ENCODE measurements at places on chromosomes 3 and 15. TPM values are rescaled to one million over a fixed set of nuclear protein-coding genes. Genes with fewer than 3 reads are reported as not detected.

DNA sequence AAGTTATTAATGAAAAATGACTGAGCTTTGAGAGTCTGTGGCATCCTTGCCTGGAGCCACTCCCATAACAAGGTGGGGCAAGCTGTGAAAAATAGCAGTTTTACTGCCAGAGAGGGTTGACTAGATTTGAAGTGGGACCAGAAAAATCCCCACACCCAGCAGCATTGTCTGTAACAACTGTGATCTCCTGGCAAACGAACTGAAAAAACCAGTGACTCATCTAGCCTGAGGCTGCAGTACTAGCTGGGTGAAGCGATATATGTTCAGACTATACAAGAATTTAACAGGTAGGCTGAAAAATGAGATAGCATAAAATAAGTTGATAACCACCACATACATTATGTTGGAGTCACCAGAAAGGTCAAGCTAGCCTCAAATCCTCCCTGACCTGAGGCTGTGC is 64.0 kb downstream of the DPH6 start:
- H3K4me3 ChIP-seq, result no peak overlapping the region
- peak; percentile 84 for DNase-seq
- H3K36me3 ChIP-seq, result no peaks in the 10 kb centered on the region
- no peaks in the 10 kb centered on the region for H3K4me1 ChIP-seq
- no peak overlapping the region for H3K27ac ChIP-seq

DNA sequence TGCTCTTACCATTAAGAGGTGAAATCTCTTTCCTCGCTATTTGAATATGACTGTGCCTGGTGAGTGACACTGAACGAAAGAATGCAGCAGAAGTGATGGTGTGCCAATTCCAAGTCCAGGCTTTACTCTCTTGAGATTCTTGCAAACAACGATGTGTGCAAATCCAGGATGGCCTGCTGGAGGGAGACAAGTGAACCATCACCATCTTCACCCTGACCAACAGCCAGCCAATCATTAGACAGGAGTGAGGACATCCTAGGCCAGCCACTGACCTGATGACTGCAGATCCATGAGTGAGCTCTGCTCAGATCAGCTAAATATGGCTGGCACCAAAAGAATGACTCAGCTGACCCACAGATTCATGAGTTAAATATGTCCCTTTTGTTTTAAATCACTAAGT is 878.0 kb downstream of the PDCD6IP start:
- no peaks in the 10 kb centered on the region for H3K27me3 ChIP-seq
- H3K27ac ChIP-seq, result no peak overlapping the region
- no peak for DNase-seq
- H3K4me1 ChIP-seq, result no peaks in the 10 kb centered on the region
- no peaks in the 10 kb centered on the region for H3K36me3 ChIP-seq
- no peak overlapping the region for H3K4me3 ChIP-seq

DNA sequence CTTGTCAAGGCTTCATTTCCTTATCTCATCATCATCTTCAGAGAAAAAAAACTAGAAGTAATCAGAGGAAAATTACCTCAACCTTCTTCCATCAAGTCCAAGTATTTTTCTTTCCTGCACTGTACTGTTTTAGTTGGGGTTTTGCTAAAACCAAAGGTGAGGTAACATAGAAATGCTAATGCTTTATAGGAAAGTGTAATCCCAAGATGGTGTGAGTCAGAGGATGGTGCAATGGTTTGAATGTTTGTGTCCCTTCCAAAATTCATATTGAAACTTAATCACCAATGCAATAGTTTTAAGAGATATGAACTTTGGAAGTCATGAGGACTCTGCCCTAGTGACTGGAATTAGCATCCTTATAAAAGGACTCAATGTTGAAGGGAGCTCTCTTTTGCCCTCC is 79.5 kb downstream of the KBTBD8 start:
- H3K27me3 ChIP-seq, result no peaks in the 10 kb centered on the region
- H3K27ac ChIP-seq, result no peak overlapping the region
- H3K4me3 ChIP-seq, result no peak overlapping the region
- H3K36me3 ChIP-seq, result no peaks in the 10 kb centered on the region

DNA sequence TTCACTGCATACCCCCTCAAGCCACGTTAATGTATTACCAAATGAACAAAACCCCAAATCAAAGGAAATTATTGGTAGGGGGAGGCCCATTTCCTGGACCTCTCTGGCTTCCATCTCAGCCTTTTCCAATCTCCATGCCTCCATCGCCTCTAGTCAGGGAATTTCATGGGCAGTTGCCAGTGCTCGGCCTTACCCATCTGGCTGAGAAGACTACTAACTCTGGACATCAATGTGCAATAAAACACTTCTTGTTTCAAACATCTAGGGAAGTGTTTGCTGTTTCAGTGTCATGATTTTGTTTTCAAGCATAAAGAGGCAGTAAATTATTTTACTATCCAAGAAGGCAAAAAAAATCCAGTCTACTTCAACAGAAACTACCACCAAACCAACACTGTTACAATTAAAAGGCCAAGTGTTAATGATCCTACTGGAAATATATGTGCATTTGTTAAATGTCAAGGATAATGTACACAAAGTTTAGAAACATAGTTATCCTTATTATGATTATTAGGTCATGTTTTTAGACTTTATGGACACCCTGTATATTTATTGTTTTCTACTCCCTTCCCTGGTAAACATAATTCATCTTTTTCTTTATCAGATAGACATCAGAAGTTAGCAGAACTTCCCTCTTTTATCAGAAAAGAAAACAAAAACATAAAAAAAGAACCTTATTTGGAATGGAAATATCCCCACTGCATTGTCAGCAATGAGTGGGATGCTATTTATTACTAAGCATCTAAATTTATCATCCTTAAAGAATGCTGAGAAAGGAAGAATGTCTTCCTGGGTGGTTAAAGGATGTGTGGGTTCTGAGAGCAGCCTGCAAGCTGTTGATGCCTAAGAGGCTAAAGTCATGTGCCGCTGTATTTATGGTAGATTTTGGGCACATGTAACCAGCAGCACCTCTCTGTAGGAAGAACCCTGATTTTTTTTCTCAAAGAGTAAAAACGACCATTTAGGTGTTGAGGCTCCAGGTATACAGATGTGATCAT is 15.2 kb downstream of the LDHAL6B start:
- no peaks in the 10 kb centered on the region for H3K27me3 ChIP-seq
- peaks cover 9% of the 10 kb centered on the region for H3K4me1 ChIP-seq
- peaks cover 7% of the 10 kb centered on the region for H3K36me3 ChIP-seq

DNA sequence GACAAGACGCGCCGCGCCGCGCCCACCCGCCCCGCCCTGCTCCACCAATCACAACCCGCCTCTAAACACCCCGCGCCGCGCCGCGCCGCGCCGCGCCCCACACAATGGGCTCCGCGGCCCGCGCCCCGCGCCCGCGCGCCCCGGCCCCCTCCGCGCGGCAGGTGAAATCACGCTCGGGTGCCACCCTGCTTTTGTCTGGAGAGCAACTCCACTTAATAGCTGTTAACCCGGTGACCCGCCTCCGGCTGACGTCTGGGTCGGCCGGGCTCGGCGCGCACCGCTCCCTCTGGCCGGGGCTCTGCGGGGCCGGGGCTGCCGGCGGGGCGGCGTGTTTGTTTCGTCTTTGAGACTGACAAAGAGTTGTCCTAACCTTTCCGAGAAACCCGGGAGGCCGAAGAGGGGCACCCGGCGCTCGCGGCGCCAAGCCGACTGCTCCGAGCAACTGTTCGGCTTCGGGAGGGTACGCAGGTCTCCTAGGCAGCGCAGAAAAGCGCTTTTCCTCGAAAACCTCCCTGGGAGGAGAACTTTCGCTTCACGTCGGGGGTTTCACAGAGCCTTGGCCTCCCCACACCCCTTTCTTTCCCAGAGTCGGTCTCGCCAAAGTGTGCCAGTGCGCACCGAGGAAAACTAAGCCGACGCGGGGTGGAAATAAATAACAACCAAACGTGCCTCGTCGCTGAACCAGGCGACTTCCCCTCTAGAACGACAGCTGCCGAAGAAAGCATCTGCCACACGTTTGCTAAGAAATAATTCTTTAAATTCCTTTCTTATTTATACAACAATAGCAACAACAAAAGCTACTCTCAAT is 518.4 kb downstream of the FOXP1 start:
- peak; percentile 47 for DNase-seq
- no peaks in the 10 kb centered on the region for H3K27me3 ChIP-seq
- peak overlapping the region; percentile 97 for H3K27ac ChIP-seq
- no peaks in the 10 kb centered on the region for H3K36me3 ChIP-seq

DNA sequence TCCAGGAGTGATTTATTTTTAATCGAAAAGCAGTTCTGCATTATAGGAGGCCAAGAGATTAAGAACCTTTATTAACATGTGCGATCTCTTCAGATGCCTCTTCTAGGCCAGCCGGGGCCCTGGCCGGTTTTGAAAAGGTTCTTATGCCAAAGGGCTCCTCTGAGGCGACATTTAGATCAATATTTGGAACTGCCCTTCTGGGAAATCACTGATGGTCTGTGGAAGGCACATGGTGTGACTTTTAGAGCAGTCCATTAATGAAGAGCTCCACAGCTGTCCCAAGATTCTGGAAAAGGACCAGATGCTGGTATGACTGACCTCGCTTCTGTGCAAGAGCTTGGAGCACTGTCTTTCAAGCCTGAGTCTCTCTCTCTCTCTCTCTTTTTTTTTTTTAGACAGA is 19.7 kb downstream of the MGLL start:
- H3K27me3 ChIP-seq, result no peaks in the 10 kb centered on the region
- H3K4me3 ChIP-seq, result no peak overlapping the region
- peak overlapping the region; percentile 70 for H3K27ac ChIP-seq
- H3K4me1 ChIP-seq, result peaks cover 41% of the 10 kb centered on the region

DNA sequence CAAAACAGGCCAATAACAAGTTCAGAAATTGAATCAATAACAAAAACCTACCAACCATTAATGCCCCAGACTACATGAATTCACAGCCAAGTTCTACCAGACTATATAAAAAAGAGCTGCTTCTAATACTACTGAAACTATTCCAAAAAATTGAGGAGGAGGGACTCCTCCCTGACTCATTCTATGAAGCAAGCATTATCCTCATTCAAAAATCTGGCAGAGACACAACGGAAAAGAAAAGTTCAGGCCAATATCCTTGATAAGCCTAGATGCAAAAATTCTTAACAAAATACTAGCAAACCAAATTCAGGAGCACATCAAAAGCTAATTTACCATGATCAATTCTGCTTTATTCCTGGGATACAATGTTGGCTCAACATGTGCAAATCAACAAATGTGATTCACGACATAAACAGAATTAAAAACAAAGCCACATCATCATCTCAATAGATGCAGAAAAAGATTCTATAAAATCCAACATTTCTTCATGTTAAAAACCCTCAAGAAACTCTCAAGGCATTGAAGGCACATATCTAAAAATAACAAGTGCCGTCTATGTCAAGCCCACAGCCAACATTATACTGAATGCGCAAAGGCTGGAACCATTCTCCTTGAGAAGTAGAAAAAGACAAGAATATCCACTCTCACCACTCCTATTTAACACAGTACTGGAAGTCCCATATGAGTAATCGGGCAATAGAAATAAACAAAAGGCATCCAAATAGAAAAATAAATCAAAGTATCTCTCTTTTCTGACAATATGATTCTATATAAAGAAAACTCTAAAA is 573.6 kb upstream of the GRM7 start:
- DNase-seq, result peak; percentile 1
- H3K4me3 ChIP-seq, result no peak overlapping the region
- no peaks in the 10 kb centered on the region for H3K4me1 ChIP-seq

DNA sequence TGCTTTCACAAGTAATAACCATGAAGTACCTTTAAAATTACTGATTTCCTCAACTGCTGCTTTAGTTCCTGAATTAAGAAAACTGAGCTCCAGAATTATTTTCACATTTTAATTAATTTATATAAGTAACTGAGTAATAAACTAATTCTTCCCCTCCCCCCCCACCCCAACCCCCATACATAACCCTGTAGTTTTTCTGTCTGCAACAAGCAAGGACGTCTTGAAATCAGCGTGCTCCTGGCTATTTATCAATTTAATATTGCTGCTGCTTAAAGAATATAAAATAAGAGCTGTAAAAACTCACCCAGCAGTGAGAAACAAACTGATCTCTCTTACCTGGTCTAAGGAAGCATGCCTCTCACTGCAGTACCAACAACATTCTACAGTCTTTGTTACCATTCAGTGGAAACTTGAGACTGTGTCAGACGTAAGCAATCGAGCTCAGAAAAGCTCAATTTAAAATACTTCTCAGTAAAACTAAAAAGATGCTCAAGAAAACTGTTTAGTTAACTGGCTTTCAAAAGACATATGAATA is 121.0 kb downstream of the TFDP2 start:
- no peak overlapping the region for H3K27ac ChIP-seq
- no peaks in the 10 kb centered on the region for H3K27me3 ChIP-seq
- no peaks in the 10 kb centered on the region for H3K36me3 ChIP-seq
- peak overlapping the region; percentile 55 for H3K4me3 ChIP-seq

DNA sequence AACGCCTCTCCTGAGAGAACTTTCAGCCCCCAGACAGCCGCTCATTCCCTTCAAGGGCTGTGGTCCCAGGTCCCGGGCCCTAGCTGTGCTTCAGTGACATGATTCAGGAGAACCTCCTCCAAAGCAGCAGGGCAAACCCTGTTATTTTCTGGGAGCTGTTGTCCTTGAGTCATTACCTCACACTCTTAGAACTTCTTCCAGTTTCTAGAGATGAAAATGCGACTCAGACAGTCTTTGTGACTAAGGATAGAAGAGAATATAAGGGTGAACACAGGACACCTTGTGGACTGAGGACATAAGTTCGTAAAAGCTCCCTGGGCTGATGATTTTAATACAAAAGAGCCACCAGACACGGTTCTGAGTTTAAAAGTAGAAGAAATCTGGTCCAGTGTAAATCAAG is 203.8 kb downstream of the RORA start:
- no peak overlapping the region for H3K27ac ChIP-seq
- H3K4me1 ChIP-seq, result no peaks in the 10 kb centered on the region
- H3K27me3 ChIP-seq, result no peaks in the 10 kb centered on the region
- DNase-seq, result peak; percentile 17
- H3K4me3 ChIP-seq, result no peak overlapping the region

The NLGN1 gene
- total RNA-seq, result 2.1 TPM

The CHRD gene
- total RNA-seq, result 4.8 TPM

The GTPBP8 gene
- total RNA-seq, result 31.4 TPM
